ENCODE measurements at places on chromosomes 5 and 9.

GRCh38 chr9:94839398-94839797, 112.9 kb downstream of the AOPEP start:
- DNase-seq = no peak

- no peak for DNase-seq
Measured at GRCh38 chr9:126646162-126646561, 32.4 kb downstream of the LMX1B start.

- DNase-seq = no peak
Measured at GRCh38 chr5:68443091-68443490, 227.5 kb downstream of the PIK3R1 start.

DNA sequence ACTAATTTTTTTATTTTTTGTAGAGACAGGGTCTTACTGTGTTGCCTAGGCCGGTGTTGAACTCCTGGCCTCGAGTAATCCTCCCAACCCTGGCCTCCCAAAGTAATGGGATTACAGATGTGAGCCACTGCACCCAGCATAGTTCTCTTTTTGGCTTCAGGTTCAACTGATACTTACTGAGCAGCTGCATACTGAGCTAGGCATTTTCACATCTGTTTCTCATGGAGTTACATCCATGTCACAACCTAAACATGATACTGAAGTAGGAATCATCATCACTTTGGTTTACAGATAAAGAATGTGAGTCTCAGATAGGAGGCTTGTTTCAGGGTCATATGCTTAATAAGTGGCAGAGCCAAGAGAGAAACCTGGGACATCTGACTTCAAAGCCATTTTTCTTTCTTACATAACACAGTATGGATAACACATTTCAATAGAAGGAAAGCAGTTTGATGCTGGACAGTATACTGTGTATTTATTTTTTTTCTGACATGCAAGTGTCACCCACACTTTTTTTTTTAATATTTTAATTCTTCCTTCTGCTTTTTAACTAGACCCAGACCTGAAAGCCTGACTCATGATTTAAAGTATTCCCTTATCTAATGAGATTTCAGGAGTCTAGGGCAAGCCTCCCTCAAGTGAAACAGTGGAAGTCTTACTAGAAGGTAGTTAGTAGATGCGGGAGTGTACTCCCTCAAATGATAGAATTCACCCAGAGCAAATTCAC, 90.8 kb downstream of the HACD4 start:
- DNase-seq = no peak

GRCh38 chr9:105661011-105661410, 1.2 kb upstream of the TAL2 start:
- no peak for DNase-seq

DNA sequence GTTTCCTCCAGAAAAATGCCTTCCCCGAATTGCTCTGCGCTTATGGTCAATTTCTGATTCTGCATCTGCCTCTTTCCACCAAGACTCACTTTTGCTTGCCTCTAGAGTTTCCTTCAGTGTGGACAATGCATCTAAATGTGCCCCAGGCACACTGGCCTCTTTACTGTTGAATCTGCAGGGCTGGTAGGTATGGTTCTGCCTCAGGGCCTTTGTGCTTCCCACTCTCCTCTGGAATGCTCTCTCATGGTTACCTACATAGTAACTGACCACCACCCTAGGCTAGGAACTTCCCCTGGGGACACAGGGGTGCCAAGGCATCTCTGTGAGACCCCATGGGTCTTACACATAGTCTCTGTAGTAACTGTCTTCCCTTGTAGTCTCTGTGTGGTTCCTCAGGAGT, 1258.6 kb downstream of the CDH12 start:
- DNase-seq = no peak

GRCh38 chr5:141492168-141492885, 3.4 kb downstream of the PCDHGC5 start:
- DNase-seq = no peak

- DNase-seq = no peak
Measured at GRCh38 chr5:107570805-107571531, 99.8 kb downstream of the EFNA5 start.

Measured in cortex of kidney (tissue), 1 donor.